ENCODE measurements at places on chromosomes 12 and 14. TPM values are rescaled to one million over a fixed set of nuclear protein-coding genes. Genes with fewer than 3 reads are reported as not detected.
A peak's percentile ranks its signal among the peaks of the same experiment; 100 is the strongest.

Gene IL23A
- 1.1 TPM for total RNA-seq

Gene SYNDIG1L
- total RNA-seq, result 0.13 TPM

Gene STYK1
- total RNA-seq, result not detected

Gene TEX52
- total RNA-seq, result not detected

Gene NPFF
- total RNA-seq, result not detected

Gene MSI1
- total RNA-seq, result not detected

Gene MMP17
- 6.7 TPM for total RNA-seq

Gene CLEC1B
- total RNA-seq, result not detected

- no peak overlapping the region for H3K4me3 ChIP-seq
- H3K36me3 ChIP-seq, result no peaks in the 10 kb centered on the region
- DNase-seq, result no peak
- no peaks in the 10 kb centered on the region for H3K4me1 ChIP-seq
- H3K27me3 ChIP-seq, result no peaks in the 10 kb centered on the region
Observed at GRCh38 chr12:4378772-4379171, 740 bp downstream of the FGF23 start.

- peak overlapping the region; percentile 23 for H3K4me3 ChIP-seq
- H3K27ac ChIP-seq, result peak overlapping the region; percentile 68
- peaks cover 13% of the 10 kb centered on the region for H3K4me1 ChIP-seq
- no peaks in the 10 kb centered on the region for H3K36me3 ChIP-seq
- DNase-seq, result no peak
Observed at GRCh38 chr12:32105986-32106516, 596 bp upstream of the BICD1 start.

DNA sequence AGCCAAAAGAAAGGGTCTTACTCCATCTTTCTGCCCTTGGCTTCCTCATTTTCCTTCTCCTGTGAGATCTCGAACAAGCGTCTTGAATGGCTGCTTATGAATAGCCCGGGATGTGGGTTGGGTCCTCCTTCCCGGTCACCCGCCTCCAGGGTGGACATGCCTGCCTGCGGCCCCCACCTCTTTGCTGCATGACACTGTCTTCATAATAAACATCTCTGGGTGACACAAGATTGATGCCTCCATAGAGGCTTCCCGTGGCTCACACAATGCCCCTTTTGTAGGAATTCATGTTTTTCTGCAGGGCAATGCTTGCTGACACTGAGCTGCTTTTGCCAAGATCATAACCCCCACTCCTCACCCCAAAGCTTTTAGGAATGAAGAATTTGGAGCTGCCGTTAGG is 125.9 kb downstream of the ZNF664 start:
- H3K4me3 ChIP-seq, result no peak overlapping the region
- no peaks in the 10 kb centered on the region for H3K27me3 ChIP-seq
- DNase-seq, result no peak
- no peaks in the 10 kb centered on the region for H3K36me3 ChIP-seq
- no peak overlapping the region for H3K27ac ChIP-seq

DNA sequence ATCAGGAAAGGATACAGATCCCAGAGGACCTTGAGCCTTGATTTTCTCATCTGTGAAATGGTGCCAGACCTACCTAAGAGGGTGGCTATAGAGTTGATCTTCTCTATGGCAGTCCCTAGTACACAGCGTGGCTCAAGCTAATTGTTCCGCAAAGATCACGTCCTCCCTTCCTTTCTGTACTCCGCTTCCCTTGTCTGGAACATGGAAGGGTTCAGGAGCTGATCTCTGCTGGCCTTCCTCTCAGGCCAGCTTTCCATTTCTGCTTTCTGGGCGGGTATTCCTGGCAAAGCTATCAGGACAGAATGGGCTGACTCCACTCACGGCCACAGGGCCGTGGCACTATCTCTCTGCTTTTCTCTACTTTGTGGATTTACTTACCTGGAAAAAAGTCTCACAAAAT is 6.5 kb downstream of the CAMKK2 start:
- no peaks in the 10 kb centered on the region for H3K36me3 ChIP-seq
- DNase-seq, result no peak
- H3K27ac ChIP-seq, result no peak overlapping the region
- H3K27me3 ChIP-seq, result no peaks in the 10 kb centered on the region
- H3K4me1 ChIP-seq, result peaks cover 11% of the 10 kb centered on the region

- no peaks in the 10 kb centered on the region for H3K36me3 ChIP-seq
- H3K4me1 ChIP-seq, result no peaks in the 10 kb centered on the region
- no peaks in the 10 kb centered on the region for H3K27me3 ChIP-seq
- H3K27ac ChIP-seq, result no peak overlapping the region
- no peak for DNase-seq
Observed at GRCh38 chr14:61347826-61348443, 26.6 kb downstream of the PRKCH start.

DNA sequence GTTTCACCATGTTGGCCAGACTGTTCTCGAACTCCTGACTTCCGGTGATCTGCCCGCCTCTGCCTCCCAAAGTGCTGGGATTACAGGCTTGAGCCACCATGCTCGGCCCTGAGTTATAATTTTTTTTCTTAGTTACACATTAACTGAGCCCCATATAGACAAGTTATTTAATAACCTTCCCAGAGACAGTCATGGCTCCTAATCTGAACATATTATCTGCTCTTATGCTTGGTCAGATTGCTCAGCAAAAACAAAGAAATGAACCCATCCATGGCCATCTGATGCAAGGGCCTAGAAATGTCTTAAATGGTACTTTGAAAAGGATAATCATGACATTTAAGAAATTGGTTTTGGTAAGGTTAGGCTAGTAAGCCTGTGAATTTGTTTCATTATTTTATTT is 13.0 kb downstream of the SAMD15 start:
- DNase-seq, result no peak
- H3K27me3 ChIP-seq, result no peaks in the 10 kb centered on the region
- H3K36me3 ChIP-seq, result no peaks in the 10 kb centered on the region
- no peak overlapping the region for H3K27ac ChIP-seq
- H3K4me3 ChIP-seq, result no peak overlapping the region

GRCh38 chr12:67433385-67434175 is 164.4 kb downstream of the CAND1 start:
- DNase-seq, result no peak
- no peaks in the 10 kb centered on the region for H3K27me3 ChIP-seq
- H3K36me3 ChIP-seq, result no peaks in the 10 kb centered on the region
- no peak overlapping the region for H3K27ac ChIP-seq

DNA sequence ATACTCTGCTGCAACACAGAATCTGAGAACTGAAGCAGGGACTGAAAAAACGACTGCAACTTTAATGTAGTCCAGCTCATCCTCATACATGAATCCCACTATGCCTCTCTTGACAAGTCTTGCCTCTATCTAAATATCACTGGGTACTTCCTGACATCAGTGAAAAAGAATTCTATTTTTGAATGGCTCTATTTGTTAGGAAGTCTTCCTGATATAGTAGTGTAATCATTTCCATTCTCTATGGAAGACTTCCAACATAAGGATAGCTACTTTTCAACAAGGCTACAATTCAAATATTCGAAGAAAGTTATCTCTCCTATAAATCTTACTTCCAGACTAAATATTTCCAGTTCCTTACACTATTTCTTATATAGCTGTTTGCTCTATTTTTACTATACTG is 167.5 kb downstream of the MDGA2 start:
- no peaks in the 10 kb centered on the region for H3K4me1 ChIP-seq
- DNase-seq, result no peak
- H3K27ac ChIP-seq, result no peak overlapping the region
- no peak overlapping the region for H3K4me3 ChIP-seq
- no peaks in the 10 kb centered on the region for H3K36me3 ChIP-seq

- DNase-seq, result no peak
- H3K27ac ChIP-seq, result no peak overlapping the region
- no peak overlapping the region for H3K4me3 ChIP-seq
Observed at GRCh38 chr12:1502379-1502720, 92.0 kb downstream of the FBXL14 start.

- no peak overlapping the region for H3K27ac ChIP-seq
- no peak for DNase-seq
- no peaks in the 10 kb centered on the region for H3K27me3 ChIP-seq
- H3K4me1 ChIP-seq, result no peaks in the 10 kb centered on the region
- H3K36me3 ChIP-seq, result peaks cover 4% of the 10 kb centered on the region
Observed at GRCh38 chr12:118185602-118186397, 49.9 kb downstream of the PEBP1 start.

GRCh38 chr12:57225680-57226210 is 3.8 kb upstream of the SHMT2 start:
- peaks cover 9% of the 10 kb centered on the region for H3K4me1 ChIP-seq
- H3K27ac ChIP-seq, result no peak overlapping the region
- no peaks in the 10 kb centered on the region for H3K36me3 ChIP-seq
- no peak overlapping the region for H3K4me3 ChIP-seq

DNA sequence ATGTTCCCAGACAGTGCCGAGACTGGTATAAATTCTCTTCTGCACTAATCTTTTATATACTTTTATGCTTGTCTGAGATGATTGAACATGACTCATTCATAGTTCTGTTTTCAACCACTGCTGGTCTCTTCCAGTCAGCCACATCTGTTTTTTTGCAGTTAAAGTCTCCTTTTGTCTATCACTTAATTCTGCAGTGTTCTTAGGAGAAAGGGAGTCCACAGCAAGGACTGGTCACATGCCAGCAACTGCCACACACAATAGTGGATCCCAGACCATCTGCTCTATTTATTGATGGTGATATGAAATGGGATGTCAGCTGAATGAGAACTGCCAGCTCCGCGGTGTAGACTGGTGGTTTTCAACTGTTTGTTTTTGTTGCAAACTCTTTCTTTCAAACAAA is 379.8 kb downstream of the MED13L start:
- H3K36me3 ChIP-seq, result no peaks in the 10 kb centered on the region
- H3K27ac ChIP-seq, result no peak overlapping the region
- H3K4me1 ChIP-seq, result no peaks in the 10 kb centered on the region
- no peaks in the 10 kb centered on the region for H3K27me3 ChIP-seq
- H3K4me3 ChIP-seq, result no peak overlapping the region

DNA sequence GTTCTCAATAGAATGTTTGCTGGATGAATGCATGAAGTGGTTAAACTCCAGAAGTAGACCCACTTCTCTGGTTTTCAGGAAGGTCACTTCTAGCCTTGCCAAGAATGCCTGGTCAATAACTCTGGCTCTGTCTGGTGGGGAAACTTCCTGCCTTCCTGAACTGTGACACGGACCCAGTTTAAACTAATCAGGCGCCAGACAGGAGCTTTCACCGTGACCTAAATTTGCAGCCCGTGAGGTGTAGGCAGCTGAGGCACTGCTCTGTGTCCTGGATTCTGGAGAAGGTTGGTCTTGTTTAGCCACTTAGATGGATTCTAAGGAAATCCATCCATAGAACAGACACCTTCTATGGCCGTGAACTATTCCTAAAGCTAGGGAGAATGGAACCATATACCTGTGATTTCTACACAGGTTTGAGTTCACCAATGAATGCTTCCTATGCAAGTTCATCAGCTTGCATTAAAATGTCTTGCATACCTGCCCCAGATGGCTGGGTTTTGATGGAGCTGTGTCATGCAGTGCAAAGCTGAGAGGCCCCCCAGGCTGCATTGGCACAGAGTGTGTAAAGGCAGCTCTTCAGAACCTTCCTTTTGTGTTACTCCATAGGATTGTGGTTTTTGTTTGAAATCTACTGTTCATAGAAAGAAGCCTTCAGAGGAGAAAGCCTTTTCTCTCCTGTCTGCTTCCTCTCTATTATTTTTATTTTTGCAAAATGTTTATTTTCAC is 4.4 kb downstream of the CHST11 start:
- no peaks in the 10 kb centered on the region for H3K36me3 ChIP-seq
- no peaks in the 10 kb centered on the region for H3K27me3 ChIP-seq
- no peak overlapping the region for H3K4me3 ChIP-seq
- peaks cover 23% of the 10 kb centered on the region for H3K4me1 ChIP-seq
- H3K27ac ChIP-seq, result no peak overlapping the region

- H3K27ac ChIP-seq, result no peak overlapping the region
- DNase-seq, result peak; percentile 30
- no peaks in the 10 kb centered on the region for H3K36me3 ChIP-seq
- no peaks in the 10 kb centered on the region for H3K27me3 ChIP-seq
- H3K4me3 ChIP-seq, result no peak overlapping the region
Observed at GRCh38 chr12:99029511-99030271, 384.6 kb downstream of the APAF1 start.

DNA sequence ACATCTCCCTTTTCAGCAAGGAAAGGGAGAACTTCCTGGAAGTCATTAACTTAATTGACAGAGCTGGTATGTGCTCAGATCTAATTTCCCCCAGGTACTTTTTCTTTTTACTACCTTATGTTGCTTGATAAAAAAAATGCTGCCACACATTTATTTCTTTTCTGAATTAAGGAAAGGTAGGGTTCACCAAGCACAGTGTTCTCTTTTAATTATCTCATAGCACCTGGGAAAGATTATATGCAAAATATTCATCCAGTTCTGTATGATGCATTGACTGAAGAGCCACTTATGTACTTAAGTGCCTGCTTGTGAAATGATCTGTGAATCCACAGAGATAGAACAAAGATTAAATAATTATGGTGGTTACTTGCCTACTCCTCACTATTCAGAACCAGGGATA is 25.1 kb downstream of the KCNC2 start:
- no peaks in the 10 kb centered on the region for H3K27me3 ChIP-seq
- DNase-seq, result no peak
- H3K4me1 ChIP-seq, result no peaks in the 10 kb centered on the region
- H3K4me3 ChIP-seq, result no peak overlapping the region

- no peaks in the 10 kb centered on the region for H3K27me3 ChIP-seq
- no peak overlapping the region for H3K27ac ChIP-seq
- H3K4me3 ChIP-seq, result no peak overlapping the region
- no peaks in the 10 kb centered on the region for H3K36me3 ChIP-seq
Observed at GRCh38 chr12:39867631-39868327, 238.1 kb downstream of the SLC2A13 start.

DNA sequence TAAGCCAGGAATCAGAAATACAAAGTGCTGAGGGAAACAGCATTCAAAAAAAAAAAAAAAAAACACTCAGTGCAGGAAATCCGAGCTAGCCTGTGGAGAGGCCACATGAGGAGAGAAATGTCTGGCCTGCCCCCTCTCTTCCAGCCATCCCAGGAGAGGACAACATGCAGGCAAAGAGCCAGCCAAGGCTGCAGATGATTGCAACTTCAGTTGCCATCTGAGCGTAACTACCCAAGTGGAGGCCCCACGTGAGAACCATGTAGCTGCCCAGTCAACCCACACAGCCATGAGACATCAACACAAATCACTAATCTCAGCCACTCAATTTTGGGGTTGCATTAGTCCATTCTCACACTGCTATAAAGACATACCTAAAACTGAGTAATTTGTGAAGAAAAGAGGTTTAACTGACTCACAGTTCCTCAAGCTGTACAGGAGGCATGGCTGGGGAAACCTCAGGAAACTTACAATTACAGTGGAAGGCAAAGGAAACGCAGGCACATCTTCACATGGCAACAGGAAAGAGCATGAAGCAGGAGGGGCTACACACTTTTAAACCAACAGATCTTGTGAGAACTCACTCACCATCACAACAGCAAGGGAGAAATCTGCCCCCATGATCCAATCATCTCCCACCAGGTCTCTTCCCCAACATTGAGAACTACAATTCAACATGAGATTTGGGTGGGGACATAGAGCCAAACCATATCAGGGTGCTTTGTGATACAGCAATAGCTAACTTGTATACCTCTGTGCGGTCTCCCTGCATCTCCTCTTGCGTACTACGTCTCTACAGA is 161.1 kb downstream of the PIWIL1 start:
- no peak overlapping the region for H3K27ac ChIP-seq
- H3K27me3 ChIP-seq, result no peaks in the 10 kb centered on the region
- no peak overlapping the region for H3K4me3 ChIP-seq
- H3K4me1 ChIP-seq, result peaks cover 26% of the 10 kb centered on the region
- H3K36me3 ChIP-seq, result no peaks in the 10 kb centered on the region

GRCh38 chr12:47028981-47029708 is 50.3 kb upstream of the PCED1B start:
- DNase-seq, result no peak
- no peak overlapping the region for H3K27ac ChIP-seq
- no peaks in the 10 kb centered on the region for H3K4me1 ChIP-seq
- H3K4me3 ChIP-seq, result no peak overlapping the region
- H3K27me3 ChIP-seq, result no peaks in the 10 kb centered on the region
